CD4-positive, alpha-beta T cell (primary cell): ENCODE measurements at places on chromosomes 11 and 22. TPM values are rescaled to one million over a fixed set of nuclear protein-coding genes. Genes with fewer than 3 reads are reported as not detected.

DNA sequence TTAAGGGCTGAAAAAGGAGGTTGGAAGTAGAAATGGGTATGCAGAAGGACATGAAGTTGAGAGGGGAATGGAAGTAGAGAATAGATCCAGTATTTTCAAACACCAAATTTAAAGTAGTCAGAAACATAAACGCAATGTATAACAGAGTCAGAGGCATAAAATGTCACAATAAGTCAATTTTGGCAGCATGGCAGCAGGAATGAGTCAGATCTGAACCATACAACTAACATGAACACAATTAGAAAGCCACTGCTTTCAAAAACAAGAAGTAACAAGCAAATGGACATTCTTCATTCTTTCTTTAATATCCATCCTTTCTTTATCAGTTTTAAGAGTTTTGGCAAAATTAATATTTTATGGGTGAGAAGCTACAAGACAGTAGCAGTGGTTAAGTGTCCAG, 2.5 kb downstream of the CHORDC1 start:
- DNase-seq = no peak

UNC93B1 gene
- 21.3 TPM for total RNA-seq

GRCh38 chr22:50262460-50262911, 1.0 kb upstream of the MAPK12 start:
- DNase-seq = no peak

DNA sequence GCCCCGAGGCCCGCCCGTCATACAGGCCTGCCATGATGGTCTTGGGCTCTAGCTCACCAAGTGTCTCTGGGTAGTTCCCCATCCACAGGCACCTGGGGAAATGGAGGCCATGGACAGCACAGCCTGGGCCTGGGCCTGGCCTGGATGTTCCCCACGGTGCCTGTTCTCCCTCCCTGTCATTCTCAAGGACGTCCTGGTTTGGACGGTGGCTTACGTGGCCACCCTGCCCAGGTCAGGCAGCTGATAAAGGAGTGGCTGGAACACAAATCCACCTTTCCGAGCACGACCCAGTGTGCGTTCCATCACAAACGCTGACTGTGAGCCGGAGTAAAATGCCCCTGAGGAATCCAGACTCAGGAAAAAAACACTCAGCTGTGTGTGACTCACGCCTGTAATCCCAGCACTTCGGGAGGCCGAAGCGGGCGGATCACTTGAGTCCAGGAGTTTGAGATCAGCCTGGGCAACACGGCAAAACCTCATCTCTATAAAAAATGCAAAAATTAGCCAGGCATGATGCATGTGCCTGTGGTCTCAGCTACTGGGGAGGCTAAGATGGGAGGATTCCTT, 41.2 kb upstream of the TESMIN start:
- no peak for DNase-seq
